Urinary bladder (tissue), 4 donors: ENCODE measurements at places on chromosomes 1 and 21. TPM values are rescaled to one million over a fixed set of nuclear protein-coding genes. Genes with fewer than 3 reads are reported as not detected.

Gene KIAA0319L
- total RNA-seq = 60.0 TPM

- no peak for DNase-seq
These were observed 10.0 kb downstream of the AVPR1B start for GRCh38 chr1:206107168-206107544.

- DNase-seq = no peak
These were observed 11.5 kb downstream of the AK2 start for GRCh38 chr1:33025180-33025569.

DNA sequence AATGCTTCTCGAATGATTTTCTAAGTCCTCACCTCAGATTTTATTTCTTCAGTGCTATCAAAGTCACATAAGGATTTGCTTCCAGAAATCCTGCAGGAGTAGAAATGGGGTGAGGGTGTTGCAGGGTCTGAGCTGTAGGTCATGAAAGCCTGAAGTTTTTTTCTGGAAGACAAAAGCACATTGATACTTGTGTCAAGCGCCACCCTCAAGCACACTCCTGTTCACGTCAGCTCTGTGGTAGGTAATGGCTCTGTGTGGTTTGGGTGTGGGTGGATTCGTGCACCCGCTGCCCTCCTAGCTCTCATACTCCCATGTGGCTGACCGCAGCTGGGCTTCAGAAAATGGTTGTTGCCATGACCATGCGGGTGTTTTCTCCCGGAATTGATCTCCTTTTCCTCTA, 39.9 kb downstream of the AKNAD1 start:
- DNase-seq = no peak
